ENCODE measurements at places on chromosomes 3 and 15.

DNA sequence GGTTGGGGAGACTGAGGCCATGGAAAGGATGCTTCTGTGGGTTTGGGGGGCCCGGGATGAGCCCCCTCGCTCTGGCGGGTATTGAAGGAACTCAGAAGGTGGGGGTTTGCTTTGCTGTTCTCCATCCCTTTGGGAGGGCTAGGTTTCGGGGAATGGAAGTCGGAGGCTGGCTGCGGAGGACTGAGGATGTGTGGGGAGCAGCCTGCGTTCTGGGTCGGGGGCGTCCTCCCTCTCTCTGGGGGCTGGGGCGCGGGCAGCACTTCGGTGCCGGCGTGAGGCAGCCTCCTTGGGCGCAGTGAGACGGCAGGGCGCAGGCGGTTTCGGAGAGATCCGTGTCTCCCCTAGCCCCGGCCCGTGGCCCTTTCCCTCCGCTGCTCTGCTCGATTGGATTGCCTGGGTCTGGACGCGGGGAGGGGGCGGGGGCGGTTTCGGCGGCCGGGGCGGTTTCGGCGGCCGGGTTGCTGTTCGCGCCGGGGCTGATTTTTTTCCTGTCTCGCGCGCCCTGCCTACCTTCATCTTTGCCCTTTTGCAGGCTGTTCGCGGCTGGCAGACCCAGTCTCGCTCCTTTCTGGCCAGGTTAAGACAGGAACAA lies 1.4 kb downstream of the PTPRG start:
- no peak for DNase-seq

GRCh38 chr3:123524981-123525380 lies 59.9 kb downstream of the HACD2 start:
- DNase-seq = no peak

DNA sequence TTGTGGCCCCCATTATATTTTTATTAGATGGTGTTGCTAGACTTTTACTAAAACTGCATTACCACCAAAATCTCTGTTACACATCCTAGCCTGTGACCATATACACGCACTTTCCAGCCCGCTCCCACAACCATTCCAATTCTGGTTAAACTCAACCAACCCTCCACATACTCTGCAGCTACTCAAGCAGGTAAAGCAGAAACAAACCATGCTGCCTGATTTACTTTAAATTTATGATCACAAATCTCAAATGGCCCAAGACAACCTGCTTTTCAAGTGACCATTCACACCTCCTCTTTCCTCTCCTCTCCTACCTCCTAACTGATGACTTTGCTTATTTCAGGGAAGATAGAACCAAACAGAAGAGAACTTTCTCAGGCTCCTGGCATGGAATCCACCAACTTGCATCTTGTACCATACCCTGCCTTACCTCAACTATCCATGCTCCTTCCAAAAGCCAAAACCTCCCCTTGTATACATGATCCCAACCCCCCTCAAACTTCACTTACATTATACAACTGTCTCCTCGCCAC lies 18.5 kb downstream of the ULK4 start:
- no peak for DNase-seq

DNA sequence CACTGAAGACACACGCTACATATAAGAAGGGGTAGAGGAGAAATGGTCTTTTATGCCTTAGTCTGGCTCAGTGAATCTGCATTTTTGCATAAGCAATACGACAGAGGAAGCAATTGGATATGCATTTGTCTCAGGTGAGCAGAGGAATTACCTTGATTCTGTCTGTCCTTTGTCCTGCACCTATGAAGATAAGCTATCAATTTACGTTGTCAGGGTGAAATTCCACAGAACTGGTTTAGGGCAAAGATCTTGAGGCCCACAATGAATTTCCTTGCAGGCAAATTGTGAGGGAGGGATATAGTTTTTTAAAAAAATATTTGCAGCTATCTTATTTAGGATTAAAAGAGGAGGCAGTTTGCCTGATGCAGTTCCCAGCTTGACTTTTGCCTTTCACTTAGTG lies 31.6 kb upstream of the MASP1 start:
- DNase-seq = no peak

GRCh38 chr3:37028329-37028728 lies 35.0 kb downstream of the MLH1 start:
- DNase-seq = no peak

DNA sequence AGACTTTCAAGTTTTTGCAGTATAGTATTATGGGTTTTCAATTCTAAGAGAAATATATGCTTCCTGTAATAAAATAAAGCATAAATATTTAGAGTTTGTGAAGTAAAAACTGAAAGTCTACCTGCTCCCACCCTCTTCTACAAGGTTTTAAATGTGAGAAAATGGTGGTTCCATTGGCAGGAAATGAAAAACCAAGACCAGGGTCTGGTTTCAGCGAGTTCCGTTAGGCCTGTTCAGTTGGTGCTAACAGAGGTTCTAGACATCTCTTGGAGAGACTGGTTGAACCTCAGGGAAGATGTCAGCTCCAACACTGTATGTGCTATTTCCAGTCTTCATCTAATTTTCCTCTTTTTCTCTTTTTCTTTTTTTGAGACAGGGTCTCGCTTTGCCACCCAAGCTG lies 11.8 kb upstream of the MYO1E start:
- DNase-seq = no peak

DNA sequence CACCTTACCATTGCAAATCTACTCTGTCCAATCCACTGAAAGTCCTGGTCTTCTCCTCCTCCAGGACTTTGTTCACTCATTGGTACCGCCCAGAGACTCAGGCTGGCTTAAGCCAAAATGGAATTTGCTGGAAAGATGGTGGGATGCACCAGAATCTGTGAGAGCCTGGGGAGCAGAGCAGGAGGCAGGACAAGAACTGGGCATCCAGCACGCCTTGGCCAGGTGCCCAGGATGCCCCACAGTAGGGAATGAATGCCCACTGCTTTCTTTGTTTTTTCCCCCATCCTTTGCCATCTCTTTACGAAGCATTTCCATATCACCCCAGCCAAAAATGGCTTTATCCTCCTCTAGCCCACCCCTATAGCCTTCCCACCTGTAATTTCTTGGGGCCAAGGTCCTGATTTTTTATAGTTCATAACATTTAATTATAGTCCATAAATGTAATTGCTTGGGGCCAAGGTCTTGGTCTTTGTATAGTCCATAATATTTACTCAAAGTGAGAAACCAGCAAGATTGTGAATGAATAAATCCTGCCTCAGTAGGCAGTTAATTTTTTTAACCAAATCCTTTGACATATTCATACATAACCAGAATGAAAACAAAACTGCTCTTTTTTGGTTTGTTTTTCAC lies 23.3 kb upstream of the IREB2 start:
- DNase-seq = no peak

GRCh38 chr3:59249698-59250361 lies 200.0 kb upstream of the CFAP20DC start:
- DNase-seq = no peak

GRCh38 chr15:96066126-96066525 lies 264.4 kb upstream of the NR2F2 start:
- no peak for DNase-seq

GRCh38 chr3:185521349-185522138 lies 22.7 kb upstream of the TMEM41A start:
- DNase-seq = no peak

GRCh38 chr15:70628549-70628896 lies 134.8 kb downstream of the UACA start:
- DNase-seq = no peak

GRCh38 chr3:16369276-16369675 lies 104.3 kb downstream of the OXNAD1 start:
- DNase-seq = no peak
